ENCODE measurements at places on chromosomes 7 and 10.

GRCh38 chr7:123747620-123748141 lies 1.1 kb downstream of the WASL start:
- peak; percentile 10 for DNase-seq

GRCh38 chr7:143846692-143847091 lies 55.3 kb downstream of the TCAF1 start:
- no peak for DNase-seq

- DNase-seq: no peak
Measured at GRCh38 chr7:115827305-115828045, 203.1 kb downstream of the TFEC start.

GRCh38 chr10:33419311-33419710 lies 84.8 kb upstream of the NRP1 start:
- no peak for DNase-seq

- DNase-seq: no peak
Measured at GRCh38 chr10:124157271-124157681, 63.9 kb upstream of the CHST15 start.

- DNase-seq: no peak
Measured at GRCh38 chr7:95921543-95921942, 149.2 kb downstream of the DYNC1I1 start.

DNA sequence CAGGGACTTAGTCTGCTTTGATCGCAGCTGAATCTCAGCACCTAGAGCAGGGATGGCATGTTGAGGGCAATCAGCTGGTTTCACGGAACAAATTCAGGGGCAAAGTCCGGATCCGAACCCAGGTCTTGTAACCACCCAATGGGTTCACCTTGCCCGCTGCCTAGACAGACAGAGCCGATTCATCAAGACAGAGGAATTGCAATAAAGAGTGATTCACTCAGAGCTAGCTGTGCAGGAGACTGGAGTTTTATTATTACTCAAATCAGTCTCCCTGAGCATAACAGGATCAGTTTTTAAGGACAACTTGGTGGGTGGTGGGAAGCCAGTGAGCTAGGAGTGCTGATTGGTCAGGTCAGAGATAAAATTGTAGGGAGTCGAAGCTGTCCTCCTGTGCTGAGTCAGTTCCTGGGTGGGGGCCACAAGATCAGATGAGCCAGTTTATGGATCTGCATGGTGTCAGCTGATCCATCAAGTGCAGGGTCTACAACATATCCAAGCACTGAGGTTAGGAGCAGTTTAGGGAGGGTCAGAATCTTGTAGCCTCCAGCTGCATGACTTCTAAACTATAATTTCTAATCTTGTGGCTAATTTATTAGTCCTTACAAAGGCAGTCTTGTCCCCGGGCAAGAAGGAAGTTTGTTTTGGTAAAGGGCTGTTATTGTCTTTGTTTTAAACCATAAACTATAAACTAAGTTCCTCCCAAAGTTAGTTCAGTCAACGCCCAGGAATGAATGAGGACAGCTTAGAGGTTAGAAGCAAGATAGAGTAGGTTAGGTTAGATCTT lies 43.5 kb upstream of the CHST3 start:
- DNase-seq: no peak

- no peak for DNase-seq
Measured at GRCh38 chr7:2461268-2462026, 14.8 kb downstream of the GRIFIN start.

- no peak for DNase-seq
Measured at GRCh38 chr10:20004087-20004523, 187.9 kb downstream of the PLXDC2 start.

DNA sequence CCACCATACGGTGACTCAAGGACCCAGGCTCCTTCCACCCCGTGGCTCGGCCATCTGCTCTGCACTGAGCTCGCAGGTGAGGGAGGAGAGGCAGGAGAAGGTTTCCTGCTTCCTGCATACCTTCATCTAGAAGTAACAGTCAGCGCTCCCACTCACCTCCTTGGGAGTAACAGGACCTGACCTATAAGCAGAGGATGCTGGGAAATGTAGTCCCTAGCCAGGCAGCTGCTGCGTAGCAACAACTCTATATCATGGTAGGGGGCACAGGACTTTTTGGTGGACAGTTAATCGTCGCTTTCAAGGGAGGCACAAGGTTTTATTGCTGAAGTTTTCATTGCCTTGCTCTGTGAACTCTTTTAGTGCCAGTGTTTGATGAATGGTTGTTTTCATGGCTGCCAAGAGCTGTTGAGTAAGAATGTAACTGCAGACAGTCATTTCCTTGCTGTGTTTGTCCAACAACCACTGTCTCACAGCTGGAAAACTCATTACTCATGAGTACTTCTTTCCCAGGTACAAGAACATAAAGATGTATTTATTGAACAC lies 10.2 kb upstream of the ZFYVE27 start:
- DNase-seq: no peak

DNA sequence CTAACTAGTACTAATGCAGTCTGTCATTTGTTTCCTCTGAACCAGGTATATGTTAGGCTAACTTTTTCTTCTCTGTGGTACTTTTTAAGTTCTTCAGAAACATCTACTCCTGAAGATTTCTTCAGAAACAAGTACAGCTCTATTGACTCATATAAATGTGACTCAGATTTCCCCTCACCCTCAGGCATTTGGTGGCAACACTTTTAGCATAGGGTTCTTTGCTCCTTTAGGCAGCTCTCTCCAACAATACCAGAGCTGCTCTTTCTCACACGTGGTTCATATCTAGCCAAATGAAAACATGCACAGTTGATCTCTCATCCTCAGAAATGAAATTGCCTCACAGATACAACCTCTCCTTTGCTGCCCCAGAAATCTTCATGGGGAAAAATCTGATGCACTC lies 939.8 kb downstream of the SORCS1 start:
- no peak for DNase-seq

DNA sequence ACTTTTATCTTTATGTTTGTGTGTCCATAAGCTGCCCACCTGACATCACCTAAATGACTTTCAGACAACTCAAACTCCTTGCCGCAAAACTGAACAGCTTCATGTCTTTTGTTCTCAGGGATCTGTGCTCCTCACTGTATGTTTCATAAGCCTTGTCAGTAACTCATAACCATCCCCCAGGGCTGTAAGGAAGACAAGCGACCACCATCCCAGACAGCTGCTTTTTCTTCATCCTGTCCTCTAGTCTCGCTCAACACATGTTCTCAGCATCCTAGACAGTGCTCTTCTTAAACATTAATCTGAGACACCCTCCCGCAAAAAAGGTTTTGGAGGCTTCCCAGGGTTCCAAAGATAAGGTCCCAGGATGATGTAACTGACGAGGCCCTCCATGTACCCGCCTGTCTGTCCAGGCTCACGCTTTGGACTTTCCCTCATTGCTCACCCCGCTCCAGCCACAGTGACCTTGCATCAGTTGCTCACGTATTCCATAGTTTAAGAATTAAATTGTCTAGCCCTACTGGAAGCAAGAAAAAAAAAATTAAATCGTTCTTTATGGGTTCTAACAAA lies 69.8 kb downstream of the MAP3K8 start:
- no peak for DNase-seq

DNA sequence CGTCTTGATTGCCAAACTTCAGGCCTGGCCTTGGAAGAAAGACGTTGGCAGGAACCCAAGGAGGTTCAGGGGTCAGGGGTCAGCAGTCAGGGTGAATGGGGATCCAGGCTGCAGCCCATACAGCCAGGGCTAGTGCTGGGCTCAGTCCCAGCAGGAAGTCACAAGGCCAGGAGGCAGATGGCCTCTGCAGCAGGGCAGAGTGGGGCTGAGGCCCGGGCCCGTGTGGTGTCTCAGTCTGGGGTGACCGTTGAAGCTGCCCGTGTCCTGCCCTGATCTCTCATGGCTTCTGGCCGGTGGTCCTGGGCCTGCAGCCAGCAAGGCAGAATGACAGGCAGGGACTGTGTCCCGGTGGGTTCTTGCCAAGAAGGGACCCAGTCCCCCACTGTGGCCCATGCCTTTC lies 26.6 kb upstream of the PURB start:
- DNase-seq: no peak

DNA sequence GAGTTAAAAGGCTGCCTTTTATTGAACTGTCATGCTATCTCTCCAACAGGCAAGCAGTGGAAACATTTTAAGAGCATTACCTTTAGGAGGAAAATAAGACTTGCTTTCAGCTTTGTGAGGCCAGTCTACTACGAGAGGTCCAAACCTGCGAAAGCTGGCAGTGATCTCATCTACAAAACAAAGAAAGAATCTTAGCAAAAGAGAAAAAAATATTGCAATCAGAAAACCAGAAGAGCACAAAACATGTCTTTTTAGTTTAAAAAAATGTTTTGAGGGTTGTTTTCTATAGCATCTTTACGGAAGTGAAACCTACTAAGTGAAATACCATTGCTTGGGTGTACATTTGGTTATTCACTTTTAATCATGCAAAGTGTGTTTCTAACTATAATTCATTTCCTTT lies 147.9 kb downstream of the CPEB3 start:
- DNase-seq: no peak

- DNase-seq: no peak
Measured at GRCh38 chr10:68121852-68122251, 12.6 kb downstream of the MYPN start.

- DNase-seq: no peak
Measured at GRCh38 chr10:125091891-125092290, 68.5 kb downstream of the CTBP2 start.

DNA sequence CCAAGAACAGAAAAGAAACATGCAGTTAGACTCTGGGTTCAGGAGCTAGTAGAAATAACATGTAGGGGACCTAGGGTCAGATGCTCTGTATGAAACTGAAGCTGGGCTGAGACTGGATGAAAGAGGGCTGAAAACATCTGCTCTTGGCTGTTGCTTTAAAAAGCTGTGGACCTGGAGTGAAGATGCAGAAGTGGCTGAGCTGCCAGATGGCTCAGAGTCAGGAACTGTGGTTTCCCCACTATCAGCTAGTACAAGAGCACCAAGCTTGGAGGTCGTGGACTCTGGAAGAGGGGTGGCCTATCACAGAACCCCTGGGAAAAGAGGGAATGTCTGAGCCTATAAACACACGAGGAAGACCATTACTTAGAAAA lies 5.9 kb downstream of the ADK start:
- DNase-seq: no peak

DNA sequence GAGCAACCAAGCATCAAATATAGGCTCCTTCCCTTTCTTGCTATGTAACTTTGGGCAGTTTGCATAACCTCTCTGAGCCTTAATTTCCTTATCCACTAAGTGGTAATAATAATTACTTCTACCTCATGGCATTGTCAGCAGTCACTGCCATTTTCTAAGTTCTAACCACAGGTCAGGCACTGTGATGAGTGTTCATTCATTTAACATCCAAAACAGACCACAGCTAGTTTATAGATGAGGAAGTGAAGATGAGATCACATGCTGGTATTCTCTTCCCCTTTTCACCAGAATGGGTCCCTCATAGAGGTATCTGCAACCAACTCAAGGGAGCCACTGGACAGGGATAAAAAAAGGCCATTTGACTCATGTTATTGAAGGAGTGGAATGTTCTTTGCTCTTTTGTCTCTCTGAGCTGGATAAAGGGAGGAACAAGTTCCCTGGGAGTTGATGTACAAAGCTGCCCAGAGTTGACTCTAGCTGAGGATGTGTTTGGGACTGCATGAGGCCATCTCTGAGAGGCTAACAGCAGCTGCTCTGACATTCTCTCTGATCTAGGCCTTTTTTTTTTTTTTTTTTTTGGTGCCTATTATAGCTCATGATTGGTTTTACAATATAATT lies 65.0 kb downstream of the DNAJC12 start:
- no peak for DNase-seq

DNA sequence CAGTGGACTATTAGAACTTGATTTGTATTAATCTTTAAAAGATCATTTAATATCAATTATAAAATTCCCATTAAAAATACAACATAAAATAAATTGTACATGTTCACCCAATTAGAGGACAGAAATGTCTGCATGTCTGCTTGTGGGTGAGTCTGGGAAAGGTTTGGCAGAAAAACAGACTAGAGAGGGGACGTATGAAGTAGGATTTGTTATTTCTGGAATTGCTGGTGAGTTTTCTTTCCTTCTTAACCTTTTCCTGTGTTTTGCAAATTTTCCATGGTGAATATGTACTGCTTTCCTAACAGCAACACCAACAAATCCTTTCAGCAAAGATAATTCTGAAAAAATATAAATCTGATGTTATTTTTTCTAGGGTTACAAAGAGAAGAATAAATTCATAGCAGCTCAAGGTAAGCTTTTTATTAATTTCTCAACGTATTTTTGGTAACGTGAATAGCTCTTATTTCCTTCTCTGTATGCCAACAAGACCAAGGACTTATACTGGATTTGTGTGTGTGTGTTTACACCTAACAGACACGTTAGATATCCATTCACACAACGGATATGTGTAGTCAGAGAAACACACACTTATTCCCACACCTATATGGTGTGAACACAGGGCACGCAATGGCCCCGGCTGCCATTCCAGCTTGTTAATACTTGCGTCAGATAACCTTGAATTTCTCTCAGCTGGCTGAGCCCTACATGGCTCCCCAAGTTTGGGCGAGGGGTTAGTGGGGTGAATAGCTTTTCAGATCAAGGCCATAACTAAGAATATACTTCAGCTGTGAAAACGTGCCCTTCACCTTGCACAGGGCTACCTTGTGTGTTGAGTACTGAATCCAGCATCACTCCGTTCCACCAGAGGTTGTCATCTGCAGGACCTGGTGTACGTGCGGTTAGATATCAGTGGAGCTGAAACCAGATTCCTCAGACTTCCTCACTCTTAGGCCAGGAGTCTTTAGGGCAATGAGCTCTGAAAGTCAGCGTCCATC lies 64.6 kb downstream of the MKI67 start:
- no peak for DNase-seq

DNA sequence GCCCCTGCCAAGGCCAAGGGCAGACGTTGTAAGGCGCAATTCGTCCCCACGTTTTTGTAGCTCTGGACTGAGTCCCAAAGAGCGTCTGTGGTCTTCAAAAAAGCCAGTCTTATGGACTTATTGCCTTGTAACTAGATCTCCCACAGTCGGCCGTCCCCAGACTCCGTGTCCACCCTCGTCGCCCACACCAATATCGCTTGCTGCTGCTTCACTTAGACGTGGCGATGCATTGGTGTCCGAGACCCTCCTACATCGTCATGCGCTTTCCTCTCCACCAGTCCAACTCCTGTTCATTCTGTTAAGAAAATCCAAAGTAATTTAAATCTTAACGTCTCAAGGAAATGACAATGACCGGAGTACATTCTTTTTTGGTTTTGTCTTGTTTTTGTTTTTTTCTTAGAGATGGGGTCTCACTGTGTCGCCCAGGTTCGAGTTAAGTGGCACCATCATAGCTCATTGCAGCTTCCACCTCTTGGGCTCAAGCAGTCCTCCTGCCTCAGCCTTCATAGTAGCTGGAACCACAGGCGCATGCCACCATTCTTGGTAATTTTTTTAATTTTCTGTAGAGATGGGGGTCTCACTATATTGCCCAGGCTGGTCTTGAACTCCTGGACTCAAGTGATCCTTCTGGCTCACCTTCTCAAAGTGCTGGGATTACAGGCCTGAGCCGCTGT lies 851 bp downstream of the KIFBP start:
- no peak for DNase-seq

Measured in CD8-positive, alpha-beta memory T cell (primary cell).